ENCODE measurements at places on chromosomes 1 and 21.

- H3K4me1 ChIP-seq, result peaks cover 32% of the 10 kb centered on the region
- peak overlapping the region; percentile 19 for H3K27ac ChIP-seq
- H3K4me3 ChIP-seq, result no peak overlapping the region
- no peak for DNase-seq
Measured at GRCh38 chr1:50973875-50974617, 4.0 kb downstream of the CDKN2C start.

GRCh38 chr1:169753549-169753948, 19.7 kb upstream of the SELE start:
- H3K4me1 ChIP-seq, result no peaks in the 10 kb centered on the region
- H3K27me3 ChIP-seq, result peaks cover 29% of the 10 kb centered on the region
- no peak for DNase-seq
- H3K4me3 ChIP-seq, result no peak overlapping the region
- H3K27ac ChIP-seq, result no peak overlapping the region

- no peaks in the 10 kb centered on the region for H3K4me1 ChIP-seq
- no peak for DNase-seq
- H3K27ac ChIP-seq, result no peak overlapping the region
Measured at GRCh38 chr1:56868761-56869160, 14.2 kb downstream of the C8A start.

DNA sequence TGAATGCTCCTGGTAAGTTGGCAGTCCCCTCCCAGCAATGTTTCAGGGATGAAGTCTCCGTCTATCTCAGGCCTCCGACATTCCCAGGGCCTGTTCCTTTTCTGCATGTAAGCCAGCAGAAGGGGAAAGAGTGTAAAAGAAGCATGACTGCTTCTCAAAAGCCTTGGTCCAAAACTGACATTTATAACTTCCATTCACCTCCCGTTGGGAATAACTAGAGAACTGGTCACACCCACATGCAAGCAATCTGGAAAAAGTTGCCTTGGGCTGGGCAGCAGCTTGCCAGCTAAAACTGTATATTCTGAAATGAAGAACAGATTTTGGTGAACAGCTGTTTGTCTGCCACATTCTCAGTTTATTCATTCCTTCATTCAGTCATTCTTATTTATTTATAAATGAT, 24.2 kb upstream of the NPL start:
- peaks cover 30% of the 10 kb centered on the region for H3K27me3 ChIP-seq
- no peak for DNase-seq
- no peak overlapping the region for H3K4me3 ChIP-seq
- H3K36me3 ChIP-seq, result no peaks in the 10 kb centered on the region

DNA sequence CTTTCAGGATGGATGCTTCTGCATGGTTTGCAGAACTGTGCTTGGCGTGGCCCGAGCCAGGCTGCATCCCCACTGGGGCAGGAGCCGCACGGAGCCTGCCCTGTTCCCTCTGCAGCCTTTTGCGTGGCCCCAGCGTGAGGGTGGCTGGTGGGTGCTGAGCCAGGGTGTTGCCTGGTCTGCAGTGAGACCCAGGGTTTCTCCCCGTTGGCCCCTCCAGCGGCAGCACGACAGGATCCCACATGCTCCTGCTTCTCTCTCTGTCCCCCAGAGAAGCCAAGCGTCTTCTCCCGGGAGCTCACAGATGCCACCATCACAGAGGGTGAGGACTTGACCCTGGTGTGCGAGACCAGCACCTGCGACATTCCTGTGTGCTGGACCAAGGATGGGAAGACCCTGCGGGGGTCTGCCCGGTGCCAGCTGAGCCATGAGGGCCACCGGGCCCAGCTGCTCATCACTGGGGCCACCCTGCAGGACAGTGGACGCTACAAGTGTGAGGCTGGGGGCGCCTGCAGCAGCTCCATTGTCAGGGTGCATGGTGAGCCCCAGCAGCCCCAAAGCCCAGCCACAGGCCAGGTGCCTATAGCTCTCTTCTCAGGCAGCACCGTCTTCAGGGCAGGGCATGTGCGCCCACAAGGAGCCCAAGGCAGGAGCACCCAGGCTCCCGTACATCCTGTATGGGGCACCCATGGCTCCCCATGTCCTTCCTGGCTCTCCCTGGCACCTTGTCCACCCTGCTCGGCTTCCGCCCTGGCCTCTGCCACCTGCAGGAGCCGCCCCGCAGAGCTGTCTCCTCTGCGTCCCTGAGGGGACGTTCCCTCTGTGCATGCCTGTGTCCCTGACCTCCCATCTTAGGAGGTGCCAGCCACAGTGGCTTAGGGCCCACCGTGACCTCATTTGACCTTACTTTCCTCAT, 78.9 kb downstream of the OBSCN start:
- no peak overlapping the region for H3K4me3 ChIP-seq
- no peaks in the 10 kb centered on the region for H3K36me3 ChIP-seq
- peak; percentile 3 for DNase-seq
- no peak overlapping the region for H3K27ac ChIP-seq
- H3K4me1 ChIP-seq, result peaks cover 5% of the 10 kb centered on the region
- H3K27me3 ChIP-seq, result no peaks in the 10 kb centered on the region

DNA sequence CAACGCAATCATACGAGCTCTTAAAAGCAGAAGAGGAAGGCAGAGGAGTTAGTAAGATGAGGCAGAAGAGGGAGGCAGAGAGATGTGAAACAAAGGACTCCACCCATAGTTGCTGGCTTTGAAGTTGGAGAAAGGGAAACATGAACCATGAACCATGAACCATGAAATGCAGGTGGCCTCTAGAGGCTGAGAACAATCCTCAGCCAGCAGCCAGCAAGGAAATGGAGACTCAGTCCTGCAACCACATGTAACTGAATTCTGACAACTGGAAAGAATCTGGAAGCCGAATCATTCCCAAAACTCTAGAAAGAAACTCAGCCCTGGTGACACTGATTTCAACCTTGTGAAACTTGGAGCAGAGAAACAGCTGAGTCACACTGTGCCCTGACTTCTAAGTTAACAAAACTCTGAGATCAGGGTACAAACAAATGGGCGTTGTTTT, 10.1 kb downstream of the DIPK1A start:
- H3K36me3 ChIP-seq, result peaks cover 4% of the 10 kb centered on the region
- peaks cover 36% of the 10 kb centered on the region for H3K4me1 ChIP-seq
- DNase-seq, result no peak

- H3K4me1 ChIP-seq, result peaks cover 18% of the 10 kb centered on the region
- H3K36me3 ChIP-seq, result peaks cover 11% of the 10 kb centered on the region
- H3K27ac ChIP-seq, result no peak overlapping the region
- no peak for DNase-seq
Measured at GRCh38 chr1:77412069-77412819, 130.4 kb downstream of the AK5 start.

DNA sequence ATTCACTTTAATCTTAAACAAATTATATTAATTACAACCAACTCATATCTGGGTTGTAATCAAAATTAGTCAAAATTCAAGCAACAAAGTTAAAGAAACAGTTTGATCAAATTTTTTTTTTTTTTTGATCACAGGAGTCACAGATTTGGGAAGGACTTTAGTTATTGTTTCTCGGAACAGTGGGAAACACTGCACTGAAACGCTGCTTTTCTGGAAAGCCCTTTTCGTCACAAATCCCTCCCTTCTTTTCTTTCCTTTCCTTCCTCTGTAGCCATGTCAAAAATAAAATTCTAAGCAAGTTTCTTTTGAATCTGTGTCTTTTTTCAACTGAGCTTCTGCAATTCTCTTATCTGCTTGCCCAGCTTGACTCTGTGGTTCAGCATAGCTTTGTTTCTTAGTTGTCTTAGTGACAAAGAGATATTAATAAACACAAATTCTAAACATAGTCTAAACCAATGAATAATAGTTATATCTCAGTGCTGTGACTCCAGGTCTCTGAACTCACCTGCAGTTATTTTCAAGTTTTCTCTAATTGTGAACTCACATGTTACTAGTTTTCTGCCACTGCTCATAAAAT, 53.8 kb downstream of the PTGS2 start:
- no peak overlapping the region for H3K27ac ChIP-seq
- DNase-seq, result no peak
- no peaks in the 10 kb centered on the region for H3K36me3 ChIP-seq
- H3K4me1 ChIP-seq, result peaks cover 2% of the 10 kb centered on the region
- H3K4me3 ChIP-seq, result no peak overlapping the region
- peaks cover 6% of the 10 kb centered on the region for H3K27me3 ChIP-seq

DNA sequence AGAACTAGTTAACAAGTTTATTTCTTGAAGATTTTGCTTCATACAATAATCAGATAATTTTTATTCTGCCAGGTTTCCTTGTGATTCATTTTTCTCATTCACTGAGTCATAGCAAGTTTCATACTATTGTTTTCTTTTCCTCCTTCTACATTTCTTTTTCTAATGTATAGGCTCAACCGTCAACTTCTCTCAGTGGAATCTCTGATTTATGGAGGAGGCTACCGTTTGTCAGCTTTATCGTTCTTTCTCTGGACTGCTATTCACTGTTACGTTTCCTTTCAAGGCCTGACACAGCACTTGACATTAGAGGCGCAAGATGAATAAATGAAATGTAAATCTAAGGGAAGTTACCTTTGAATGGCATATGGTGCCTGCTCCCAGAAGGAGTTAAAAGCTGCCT, 284.3 kb upstream of the NR5A2 start:
- no peak overlapping the region for H3K4me3 ChIP-seq
- H3K4me1 ChIP-seq, result no peaks in the 10 kb centered on the region
- peaks cover 22% of the 10 kb centered on the region for H3K27me3 ChIP-seq
- no peak for DNase-seq
- no peaks in the 10 kb centered on the region for H3K36me3 ChIP-seq
- no peak overlapping the region for H3K27ac ChIP-seq

DNA sequence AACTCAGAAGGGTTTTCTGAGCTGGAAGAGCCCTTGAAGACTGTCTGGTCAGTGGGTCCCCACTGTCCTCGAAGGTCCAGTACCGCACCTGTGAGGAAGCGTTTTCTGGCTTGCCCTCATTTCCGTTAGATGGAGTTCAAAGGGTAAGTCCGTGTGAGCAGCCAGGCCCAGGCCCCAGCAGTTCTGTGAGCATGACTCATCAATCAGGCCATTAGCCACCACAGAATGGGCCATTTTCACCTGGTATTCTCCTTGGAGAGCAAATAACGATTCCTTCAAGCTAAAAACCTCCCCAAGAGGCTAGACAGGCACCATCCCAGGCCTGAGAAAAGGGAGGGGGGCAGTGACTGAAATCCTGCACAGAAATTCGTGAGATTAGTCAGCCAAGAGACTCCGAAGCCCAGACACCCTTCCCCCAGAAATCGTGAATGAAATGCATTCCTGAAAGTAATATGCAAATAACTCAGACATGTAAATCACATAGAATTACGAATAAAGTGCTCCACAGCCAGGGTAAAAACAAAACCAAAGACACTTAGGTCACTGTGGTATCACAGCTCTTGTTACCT, 66.0 kb downstream of the BCAR3 start:
- peaks cover 20% of the 10 kb centered on the region for H3K4me1 ChIP-seq
- H3K4me3 ChIP-seq, result no peak overlapping the region
- no peak for DNase-seq
- no peaks in the 10 kb centered on the region for H3K36me3 ChIP-seq

DNA sequence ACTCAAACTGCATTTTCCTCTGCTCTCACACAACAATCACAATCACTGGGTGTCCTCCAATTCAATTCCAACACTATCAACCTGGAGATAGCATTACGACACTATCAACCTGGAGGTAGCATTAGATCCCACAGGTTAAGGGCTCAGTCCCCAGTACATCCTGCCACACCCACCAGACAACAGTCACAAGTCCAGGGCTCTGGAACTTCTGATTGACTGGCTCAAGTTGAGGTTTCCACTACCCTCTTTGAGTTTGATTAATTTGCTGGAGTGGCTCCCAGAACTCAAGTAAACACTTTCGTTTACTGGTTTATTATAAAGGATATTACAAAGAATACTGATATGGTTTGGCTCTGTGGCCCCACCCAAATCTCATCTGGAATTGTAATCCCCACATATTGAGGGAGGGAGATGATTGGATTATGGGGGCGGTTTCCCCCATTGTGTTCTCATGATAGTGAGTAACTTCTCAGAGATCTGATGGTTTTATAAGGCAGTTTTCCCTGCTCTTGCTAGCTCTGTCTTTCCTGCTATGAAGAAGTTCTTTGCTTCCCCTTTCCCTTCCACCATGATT, 49.6 kb upstream of the ARHGAP29 start:
- DNase-seq, result no peak
- H3K4me3 ChIP-seq, result no peak overlapping the region
- H3K4me1 ChIP-seq, result no peaks in the 10 kb centered on the region
- no peak overlapping the region for H3K27ac ChIP-seq

DNA sequence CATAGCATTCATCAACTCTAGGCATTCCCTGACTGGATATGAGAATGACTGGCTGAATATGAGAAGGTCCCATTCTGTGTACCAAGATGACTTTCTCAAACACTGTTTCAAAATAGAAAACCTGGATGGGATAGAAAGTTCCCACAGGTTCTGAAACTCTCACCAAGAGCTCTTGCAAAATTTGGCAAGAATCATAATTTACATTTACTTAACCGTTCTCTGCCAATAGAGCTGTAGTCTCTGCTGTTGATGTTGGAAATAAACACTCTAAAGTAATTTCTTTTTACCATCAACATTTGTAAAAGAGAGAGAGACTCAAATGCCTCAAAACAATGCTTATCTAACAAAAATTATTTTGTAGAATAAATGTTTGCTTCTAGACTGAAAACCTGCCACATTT, 221.1 kb downstream of the LMO4 start:
- no peak for DNase-seq
- H3K27me3 ChIP-seq, result peaks cover 5% of the 10 kb centered on the region
- H3K27ac ChIP-seq, result no peak overlapping the region
- no peaks in the 10 kb centered on the region for H3K36me3 ChIP-seq

- DNase-seq, result no peak
- H3K4me3 ChIP-seq, result no peak overlapping the region
- no peaks in the 10 kb centered on the region for H3K4me1 ChIP-seq
- H3K27ac ChIP-seq, result no peak overlapping the region
- H3K36me3 ChIP-seq, result no peaks in the 10 kb centered on the region
Measured at GRCh38 chr1:214569357-214570004, 18.1 kb upstream of the PTPN14 start.

- no peak overlapping the region for H3K4me3 ChIP-seq
- peaks cover 9% of the 10 kb centered on the region for H3K36me3 ChIP-seq
- peaks cover 16% of the 10 kb centered on the region for H3K4me1 ChIP-seq
- no peaks in the 10 kb centered on the region for H3K27me3 ChIP-seq
- DNase-seq, result no peak
Measured at GRCh38 chr1:41851589-41851988, 67.1 kb downstream of the HIVEP3 start.

GRCh38 chr1:183817576-183818288, 12.8 kb downstream of the RGL1 start:
- H3K4me3 ChIP-seq, result no peak overlapping the region
- peaks cover 8% of the 10 kb centered on the region for H3K27me3 ChIP-seq
- H3K36me3 ChIP-seq, result peaks cover 2% of the 10 kb centered on the region
- H3K4me1 ChIP-seq, result peaks cover 8% of the 10 kb centered on the region
- DNase-seq, result no peak
